ENCODE measurements at places on chromosomes 3 and 15.

DNA sequence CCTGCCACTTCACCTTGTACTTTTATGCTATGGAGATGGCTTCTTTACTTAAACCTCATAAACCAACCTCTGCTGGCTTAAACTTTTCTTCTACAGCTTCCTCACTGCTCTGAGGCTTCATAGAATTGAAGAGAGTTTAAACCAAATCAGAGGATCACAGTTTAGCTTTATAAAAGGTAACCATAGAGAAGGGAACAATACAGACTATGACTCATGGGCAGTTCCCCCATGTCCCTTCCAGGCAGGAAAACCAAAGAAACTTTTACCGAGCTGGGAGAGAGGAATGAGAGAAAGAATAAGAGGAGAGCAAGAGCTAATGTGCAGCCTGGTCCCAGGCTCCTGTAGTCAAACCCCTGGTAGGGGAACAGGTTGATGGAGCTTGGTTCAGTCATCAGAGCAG lies 53.9 kb upstream of the NEDD4 start:
- no peak for DNase-seq

DNA sequence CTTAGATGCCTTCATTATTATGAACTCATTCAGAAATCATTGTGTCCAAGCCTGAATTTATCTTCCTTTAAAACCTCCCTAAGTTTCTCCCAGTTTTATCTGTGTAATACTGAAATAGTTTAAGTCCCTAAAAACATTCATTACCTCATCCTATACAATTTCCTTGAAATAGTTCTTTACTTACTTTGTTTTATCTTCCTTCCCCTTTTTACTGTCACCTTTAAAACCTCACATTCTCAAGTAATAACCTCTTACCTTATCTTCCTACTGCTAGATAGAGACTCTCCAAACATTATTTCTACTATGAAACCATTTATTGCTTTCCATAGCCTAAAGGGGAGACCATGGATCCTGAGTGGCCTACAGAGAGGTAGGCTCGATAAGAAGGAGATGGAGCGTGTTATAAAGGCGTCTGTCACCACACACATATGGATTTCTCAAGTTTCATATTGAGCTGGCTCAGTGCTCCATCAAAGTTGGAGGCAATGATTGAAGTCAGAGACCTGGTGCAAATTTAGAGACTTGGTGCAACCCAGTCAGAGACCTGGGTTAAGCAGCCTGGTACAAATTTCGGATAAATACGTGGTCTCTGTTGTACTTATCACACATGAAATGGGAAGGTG lies 140.4 kb downstream of the NFKBIZ start:
- DNase-seq, result no peak

- DNase-seq, result no peak
These were observed 238.3 kb upstream of the FEZF2 start for GRCh38 chr3:62611541-62612240.

GRCh38 chr3:149947231-149947630 lies 23.5 kb downstream of the PFN2 start:
- DNase-seq, result no peak

DNA sequence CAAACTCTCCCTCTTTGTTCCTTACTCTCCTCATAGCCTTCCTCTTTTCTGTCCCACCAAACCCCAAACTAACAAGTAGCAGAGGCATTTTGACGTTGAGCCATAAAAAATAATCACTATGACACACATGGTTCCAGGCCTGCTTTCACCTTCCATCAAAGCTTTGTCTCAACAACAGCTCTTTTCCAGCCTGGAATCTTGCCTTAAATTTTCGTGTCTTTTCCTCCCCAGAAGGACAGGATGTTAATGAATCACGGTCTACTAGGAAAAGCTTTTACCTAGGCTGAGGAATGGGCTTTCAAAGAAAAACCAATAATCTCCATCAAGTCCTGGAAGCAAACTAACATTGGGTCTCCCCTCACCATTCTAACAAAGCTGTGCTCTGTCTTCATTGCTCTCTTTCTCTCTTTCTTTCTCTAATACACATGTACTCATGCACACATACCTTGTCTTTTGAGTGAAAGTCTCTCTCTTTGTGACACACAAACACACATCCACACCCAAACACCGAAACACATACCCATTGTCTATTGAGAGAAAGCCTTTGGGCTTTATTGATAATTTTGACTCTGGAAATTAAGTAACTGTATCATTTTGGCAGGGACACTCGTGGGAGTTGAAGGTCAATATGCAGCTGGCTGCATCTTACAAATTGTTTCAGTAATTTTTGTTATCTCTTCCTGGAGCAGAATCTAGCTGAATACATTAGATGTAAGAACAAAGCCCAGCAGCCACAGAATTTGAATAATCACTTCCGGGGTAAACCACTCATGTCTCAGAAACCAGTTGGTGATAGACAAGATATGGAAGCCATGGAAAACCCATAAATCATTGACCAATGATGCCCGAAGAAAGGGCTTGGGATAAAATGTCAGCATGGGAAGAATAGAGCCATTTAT lies 107.4 kb upstream of the SLC4A7 start:
- DNase-seq, result no peak
